ENCODE measurements at places on chromosomes 3 and 15.

GRCh38 chr3:25007974-25008658 lies 419.9 kb upstream of the RARB start:
- peak; percentile 41 for DNase-seq

DNA sequence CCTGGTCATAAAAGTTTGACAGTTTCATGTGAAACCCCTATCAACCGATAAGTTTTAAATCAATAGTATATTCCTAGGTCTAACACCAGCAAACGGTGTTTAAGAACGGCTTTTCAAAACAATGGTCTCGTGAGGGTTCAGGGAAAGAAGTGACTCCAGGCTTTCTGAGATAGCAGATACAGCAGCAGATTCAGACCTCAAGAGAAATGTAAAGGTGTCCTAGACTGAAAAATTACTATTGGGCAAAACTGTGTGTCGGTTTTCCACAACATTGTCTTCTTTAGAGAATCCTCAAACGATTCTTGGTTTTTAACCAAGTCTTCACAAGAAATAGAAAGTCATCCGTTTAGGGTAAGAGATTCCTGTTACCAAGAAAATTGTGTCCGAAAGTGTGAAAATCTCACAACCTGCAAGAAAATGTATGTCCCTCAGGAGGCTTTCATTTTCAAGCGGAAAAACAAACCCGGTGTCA lies 1.2 kb downstream of the SETD2 start:
- no peak for DNase-seq

GRCh38 chr3:194541483-194541882 lies 54.7 kb upstream of the ATP13A3 start:
- no peak for DNase-seq

DNA sequence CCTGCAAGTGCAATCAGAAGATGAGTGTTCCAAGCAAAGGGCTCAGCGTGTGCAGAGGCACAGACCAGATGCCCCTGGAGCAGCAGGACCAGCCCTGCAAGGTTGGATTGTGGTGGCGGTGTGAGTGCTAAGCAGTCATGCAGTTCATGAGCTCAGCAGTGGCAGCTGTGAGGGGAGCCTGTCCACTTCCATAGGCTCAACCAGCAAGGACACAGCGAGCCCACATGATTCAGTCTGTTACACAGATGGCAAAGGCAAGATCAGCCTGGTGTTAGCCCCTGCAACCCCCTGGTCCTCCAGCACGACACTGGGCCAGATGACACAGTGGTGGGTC lies 95.9 kb upstream of the PRR23E start:
- DNase-seq, result no peak

GRCh38 chr3:124764746-124765145 lies 34.5 kb downstream of the UMPS start:
- peak; percentile 72 for DNase-seq

GRCh38 chr3:71709908-71710511 lies 15.2 kb downstream of the EIF4E3 start:
- DNase-seq, result no peak

DNA sequence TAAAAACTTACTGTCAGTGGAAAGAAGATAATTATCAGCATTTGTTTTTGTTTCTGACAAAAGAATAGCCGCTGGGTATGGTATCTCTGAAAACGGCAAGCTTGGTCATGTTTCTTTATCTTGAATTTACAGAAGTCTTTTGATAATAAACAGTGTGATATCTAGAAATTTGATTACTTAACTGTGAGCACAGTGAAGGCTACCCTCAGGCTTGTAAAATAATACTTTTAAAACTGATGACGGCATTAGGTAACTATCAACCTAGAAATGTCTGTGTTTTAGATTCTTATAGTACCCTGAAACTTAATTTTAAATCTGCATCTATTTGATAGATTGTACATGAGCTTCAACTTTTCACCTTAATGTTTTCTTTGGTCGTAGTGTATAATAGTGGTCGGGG lies 43.4 kb downstream of the NSUN3 start:
- DNase-seq, result no peak

- DNase-seq, result no peak
Observed at GRCh38 chr3:119831022-119831421, 49.1 kb downstream of the NR1I2 start.

DNA sequence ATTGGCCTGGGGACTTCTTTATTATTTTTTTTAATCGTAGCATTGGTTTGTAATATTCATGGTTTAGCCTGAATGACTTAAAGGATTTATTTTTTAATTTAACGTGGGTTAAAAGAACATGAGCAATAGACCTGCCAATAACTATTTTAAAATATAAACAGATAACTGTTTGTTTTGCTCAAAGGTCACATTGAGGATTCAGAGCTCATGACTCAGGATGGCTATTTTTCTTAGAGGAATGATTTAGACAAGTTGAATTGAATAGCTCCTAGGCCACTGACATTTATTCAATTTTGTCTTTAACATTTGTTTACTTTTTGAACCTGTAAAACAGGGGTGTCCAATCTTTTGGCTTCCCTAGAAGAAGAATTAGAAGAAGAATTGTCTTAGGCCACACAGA lies 68.5 kb downstream of the ITPR1 start:
- no peak for DNase-seq

DNA sequence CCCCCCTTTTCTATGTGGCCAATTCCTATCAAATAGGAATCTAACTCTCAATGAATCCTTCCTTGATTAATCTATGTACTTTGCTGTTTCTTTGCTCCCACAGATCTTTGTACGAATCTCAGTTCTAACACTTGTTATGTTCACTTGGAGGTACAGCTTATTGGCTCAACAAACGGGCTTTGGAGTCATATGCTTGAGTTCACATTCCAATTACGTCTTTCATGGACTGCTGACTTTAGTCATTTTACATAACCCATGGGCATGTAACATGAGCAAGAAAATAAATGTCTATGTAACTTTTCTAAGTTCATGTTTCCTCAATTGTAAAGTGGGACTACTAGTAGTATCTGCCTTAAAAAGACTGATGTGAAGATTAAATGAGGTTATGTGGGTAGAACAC lies 123.2 kb upstream of the TBC1D5 start:
- DNase-seq, result no peak

DNA sequence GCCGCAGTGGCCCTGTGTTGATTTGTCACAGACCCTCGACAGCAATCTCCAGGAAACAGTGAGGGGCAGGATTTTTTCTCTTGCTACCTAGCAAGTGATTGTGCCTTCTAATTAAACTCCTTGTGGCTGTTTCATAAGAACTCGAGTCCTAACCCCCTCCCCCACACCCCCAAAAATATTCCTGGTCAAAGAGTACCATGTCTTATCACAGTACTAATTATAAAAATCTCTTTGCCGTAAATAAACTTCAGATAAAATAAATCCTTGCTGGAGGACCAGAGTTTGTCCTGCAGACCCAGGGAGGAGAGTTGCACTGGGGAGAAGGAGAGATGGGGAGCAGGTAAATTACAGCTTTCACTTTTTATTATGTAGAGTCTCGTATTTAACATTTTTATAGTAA lies 64.3 kb downstream of the FAM174B start:
- DNase-seq, result no peak

- DNase-seq, result no peak
Observed at GRCh38 chr3:52099001-52099401, 42.6 kb upstream of the DUSP7 start.

- DNase-seq, result peak; percentile 91
Observed at GRCh38 chr3:185807445-185808068, 17.3 kb downstream of the IGF2BP2 start.

- no peak for DNase-seq
Observed at GRCh38 chr15:76200641-76201105, 110.6 kb downstream of the ETFA start.

DNA sequence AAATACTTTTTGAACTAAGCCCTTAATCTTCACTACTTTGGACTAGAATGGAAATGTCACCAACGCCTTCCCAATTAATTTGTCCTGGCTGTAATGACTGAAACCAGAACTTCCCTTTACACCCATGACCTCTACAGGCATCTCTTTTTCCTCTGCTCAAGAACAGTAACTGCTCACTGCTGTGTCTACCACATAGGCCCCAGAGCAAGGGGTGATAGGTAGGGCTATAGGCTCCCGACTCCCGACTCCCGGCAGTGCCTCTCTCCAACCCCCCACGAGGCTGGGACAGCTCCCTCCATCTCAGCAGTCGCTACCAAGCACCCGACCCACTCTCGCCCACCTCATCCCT lies 384 bp upstream of the LEKR1 start:
- no peak for DNase-seq

DNA sequence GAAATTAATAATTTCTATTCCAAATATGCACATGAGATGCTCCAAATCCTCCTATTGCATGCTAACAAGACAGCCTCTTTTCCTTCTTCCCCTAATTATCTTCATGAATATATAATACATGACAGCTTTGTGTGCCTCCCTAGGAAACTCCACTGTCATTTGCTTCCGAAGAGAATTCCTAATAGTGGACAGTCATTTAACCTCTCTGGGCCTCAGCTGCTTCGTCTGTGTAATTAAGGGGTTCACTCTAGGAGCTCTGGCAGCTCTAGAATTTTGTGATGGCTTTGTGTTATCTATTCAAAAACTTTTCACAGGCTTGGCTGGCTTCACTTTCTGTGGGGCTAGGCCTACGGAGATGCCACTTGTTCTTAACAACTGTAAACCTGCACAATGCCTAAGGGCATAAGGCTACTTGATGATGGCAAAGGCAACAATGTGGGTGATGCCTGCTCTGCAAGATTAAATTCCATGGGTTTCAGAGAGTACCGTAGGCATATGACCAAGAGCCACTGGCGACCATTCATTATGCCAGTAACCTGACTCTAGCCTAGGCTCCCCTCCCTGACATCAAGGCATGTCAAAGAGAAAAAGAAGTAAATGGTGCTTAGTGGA lies 333.8 kb upstream of the UMPS start:
- no peak for DNase-seq

- DNase-seq, result no peak
Observed at GRCh38 chr3:21433751-21434150, 317.3 kb downstream of the ZNF385D start.

GRCh38 chr3:56375654-56376053 lies 92.6 kb downstream of the ERC2 start:
- DNase-seq, result no peak

GRCh38 chr3:15804553-15805095 lies 6.8 kb upstream of the ANKRD28 start:
- no peak for DNase-seq

DNA sequence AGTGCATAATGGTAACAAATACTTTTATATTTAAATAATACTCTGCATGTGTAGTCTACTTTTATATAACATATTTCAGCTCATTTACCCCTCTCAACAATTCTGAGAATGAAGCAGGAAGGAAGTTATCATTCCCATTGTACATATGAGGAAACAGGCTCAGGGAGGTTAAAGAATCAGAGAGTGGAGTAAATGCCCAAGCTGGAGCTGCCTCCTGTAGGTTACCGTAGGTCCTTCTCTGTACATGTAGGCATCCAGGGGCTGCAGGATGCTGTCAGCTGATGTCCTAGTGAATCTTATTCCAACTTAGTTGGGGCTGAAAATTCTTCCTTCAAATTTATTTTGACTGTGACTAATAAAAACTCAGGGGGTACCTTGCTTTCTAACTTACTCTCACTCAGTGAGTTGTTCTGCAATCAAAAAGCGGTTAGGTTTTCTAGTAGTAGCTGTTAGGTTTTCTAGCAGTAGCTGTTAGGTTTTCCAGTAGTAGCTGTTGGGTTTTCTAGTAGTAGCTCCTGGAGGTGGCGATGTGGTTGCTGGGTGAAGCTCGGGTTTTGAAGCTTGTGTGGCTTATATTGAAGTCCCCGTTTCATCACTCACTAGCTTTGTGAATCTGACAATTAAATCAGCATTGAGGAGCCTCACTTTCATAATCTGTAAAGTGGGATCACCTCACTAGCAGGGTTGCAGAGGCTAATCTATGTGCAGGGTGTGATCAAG lies 357.0 kb downstream of the NR2F2 start:
- DNase-seq, result no peak

DNA sequence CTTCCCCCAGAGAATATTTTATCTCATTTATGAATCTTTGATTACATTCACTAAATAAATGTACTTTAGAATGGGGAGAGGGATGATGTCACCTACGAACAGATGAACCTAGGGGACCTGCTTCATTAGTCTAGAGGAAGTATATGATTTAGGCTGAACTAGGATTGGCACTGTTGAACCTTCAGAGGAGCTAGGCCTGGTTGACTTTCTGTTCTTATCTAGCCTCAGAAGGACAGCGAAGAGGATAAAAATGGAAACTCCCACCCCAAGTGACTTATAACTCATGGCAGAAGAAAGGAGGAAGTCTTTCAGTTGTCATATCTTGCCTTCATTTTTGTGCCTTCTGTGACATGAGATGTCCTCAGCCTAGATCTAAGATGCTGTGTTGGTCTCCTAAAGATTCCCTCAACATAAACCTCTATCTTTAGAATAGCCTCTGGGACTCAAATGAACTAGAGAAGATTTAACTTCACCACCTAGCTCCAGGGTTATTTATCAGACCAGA lies 42.6 kb downstream of the POLG start:
- no peak for DNase-seq

DNA sequence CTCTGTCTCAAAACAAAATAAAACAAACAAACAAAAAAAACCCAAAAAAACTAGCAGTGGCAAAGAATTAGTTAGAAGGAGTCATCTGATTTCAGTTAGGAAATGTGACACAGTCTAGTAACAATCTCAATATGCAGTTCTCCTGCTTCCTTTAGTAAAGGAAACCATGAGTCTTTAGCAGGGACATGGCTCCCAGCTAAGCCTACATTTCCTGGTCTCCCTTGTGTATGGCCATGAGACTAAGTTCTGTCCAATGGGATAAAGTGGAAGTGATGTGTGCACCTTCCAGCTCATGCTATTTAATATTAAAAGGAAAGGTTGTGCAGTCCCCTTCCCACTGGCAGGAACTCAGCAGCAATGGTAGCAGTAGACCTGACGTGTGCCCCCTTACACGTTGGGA lies 74.6 kb downstream of the GREM1 start:
- no peak for DNase-seq

GRCh38 chr3:168117059-168117458 lies 21.3 kb upstream of the GOLIM4 start:
- peak; percentile 13 for DNase-seq

GRCh38 chr3:16085410-16085809 lies 89.1 kb upstream of the GALNT15 start:
- DNase-seq, result no peak

DNA sequence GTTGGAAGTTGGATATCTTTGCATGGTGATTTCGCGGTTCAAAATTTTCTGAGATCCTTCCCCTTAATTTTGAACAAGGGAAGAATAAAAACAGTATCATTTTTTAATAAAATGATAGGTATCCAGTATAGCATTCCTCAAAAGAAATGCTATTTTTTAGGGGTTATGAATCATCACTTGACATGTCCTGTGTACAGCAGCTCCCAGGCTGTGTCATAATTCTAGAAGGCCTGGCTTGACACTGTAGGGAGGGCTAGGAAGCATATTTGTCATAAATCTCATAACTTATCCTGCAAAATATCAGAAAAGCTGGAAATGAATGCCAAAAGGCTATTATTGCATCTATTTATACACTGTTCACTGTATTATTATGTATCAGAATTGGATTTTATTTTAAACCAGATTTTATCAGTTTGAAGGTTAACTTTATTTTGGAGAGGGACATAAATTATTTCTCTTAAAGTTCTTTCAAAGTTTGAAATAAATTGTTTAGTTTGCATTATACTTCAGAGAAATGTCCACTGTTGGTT lies 539.1 kb upstream of the ROBO2 start:
- peak; percentile 84 for DNase-seq

- no peak for DNase-seq
Observed at GRCh38 chr15:61421470-61421869, 192.4 kb upstream of the RORA start.

GRCh38 chr3:14534516-14535191 lies 5.5 kb downstream of the GRIP2 start:
- no peak for DNase-seq

GRCh38 chr15:61185759-61186158 lies 43.3 kb downstream of the RORA start:
- DNase-seq, result no peak

Measured in fibroblast of skin of scalp (primary cell).